T-cell (primary cell): ENCODE measurements at places on chromosomes 12 and 14.

DNA sequence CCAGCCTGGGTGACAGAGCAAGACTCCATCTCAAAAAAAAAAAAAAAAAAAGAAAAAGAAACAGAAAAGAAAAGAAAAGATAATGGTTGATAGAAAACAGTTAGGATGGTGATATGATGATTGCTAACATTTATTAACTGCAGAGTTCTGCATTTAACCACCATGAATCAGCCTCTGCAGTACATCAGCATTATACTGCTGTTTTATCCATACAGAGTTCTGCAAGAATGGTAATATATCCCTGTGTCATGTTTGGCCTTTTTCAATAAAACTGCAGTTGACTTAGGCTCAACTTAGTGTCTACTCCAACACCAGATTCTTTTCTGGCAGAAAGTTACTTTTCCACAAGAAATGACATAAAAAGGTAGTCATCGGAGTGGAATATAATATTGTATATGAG, 62.6 kb downstream of the DUSP6 start:
- DNase-seq: no peak

- no peak for DNase-seq
These were observed 402 bp downstream of the LMNTD1 start for GRCh38 chr12:25552681-25553080.

- no peak for DNase-seq
These were observed 49.3 kb downstream of the AACS start for GRCh38 chr12:125114365-125115141.

DNA sequence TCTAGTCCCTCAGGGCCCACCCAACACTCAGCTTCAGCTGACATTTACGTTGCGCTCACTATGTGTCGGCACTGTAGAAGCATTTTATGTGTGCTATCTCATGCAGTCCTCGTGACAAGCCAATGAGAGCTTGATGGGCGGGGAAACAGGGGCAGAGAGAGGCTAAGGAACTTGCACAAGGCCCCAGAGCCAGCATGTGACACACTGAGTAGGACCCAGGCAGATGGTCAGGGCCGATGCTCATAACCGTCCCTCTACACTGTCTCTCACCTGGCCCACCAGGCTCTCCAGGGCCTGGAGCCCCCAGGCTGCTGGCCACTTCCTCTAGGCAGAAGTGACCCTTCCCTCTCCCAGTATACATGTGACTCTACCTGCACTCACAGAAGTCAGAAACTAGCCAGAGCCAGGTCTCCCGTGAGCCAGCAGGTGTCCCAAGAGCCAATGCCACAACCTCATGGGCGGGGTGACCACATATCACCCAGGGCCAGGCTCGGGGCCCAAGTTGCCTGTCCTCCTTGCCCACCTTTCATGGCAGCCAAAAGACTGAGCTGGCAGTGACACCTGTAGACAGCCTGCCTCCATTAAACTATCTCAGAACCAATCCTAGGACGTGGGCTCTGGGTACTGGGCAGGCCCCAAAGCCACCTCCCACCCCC, 38.3 kb downstream of the TTC7B start:
- no peak for DNase-seq

GRCh38 chr14:97393244-97393643, 596.1 kb downstream of the VRK1 start:
- no peak for DNase-seq

DNA sequence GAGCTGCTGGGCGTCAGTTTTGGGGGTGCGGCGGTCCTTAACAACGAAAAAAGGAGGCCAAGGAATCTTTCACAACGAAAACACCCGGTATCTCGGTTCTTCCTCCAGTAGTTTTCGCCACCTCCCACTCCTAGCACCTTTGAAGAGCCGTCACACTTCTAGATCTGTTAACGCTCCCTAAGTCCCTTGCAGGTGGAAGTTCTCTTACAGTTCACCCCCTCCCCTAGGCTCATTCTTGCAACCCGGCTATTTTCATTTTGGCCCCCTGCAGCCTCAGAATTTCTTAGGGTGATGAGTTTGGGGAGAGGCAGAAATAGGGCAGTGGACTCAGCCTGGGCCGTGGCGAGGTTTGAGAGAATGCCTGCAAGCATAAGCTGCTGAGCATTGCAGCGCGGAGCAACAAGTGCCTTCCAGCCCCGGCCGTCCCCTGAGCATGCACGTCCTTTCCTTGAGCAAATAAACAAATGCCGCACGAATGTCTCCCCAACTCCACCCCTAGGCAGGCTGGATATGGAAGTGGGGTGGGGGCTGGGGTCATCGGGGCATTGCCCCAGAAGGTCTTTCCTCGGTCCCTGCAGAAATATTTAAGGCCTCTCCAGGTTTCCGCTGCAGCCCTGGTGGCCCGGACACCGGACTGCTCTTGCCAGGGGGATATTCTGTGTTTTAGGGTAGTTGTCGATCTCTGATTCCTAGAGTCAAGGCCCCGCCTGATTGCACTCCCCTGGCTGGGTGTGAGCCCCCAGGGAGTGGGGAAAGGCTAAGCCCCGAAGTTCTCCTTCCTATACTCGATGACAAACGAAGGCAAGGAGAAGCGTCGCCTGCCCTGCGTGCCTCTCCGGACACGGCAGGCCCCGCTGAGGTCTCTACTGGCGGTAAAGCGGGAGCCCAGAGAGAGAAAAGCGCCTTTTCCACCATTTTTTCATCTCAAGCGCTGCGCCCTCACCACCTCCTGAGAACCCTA, 1.6 kb downstream of the RFX4 start:
- no peak for DNase-seq

GRCh38 chr12:105523164-105524057, 192.9 kb downstream of the C12orf75 start:
- no peak for DNase-seq

GRCh38 chr14:20587489-20588154, at the start of gene RNASE11:
RNASE11 (minus strand) TSS chr14:20588001.
- no peak for DNase-seq

DNA sequence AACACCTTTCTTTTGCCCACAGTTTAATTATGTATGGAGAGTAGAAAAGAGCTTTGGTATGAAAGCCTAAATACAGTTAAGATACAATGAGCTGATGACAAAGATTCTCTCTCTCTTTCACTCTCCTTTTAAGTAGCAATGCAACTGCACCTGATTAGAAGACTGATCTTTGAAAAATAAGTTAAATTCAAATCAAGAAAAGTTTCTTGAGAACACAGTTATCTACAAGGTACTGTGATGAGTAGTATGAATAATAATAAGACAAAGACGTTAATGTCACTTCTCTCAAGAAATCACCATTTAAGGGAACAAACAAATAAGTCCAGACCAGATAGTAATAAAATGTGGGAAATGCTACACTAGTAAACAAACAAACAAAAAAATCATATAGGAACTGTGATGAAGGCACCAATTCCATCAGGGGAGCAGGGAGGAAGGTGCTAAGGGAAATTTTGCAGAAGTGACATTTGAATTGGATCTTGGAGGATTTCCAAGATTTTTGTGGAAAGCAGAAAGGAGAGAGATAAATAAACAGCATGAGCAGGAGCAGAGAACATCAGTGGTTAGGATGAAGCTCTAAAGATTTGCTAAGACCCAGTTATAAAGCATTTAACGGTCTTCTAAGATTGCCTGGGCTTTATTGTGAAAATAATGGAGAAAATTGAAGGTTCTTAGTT, 65.2 kb upstream of the STK38L start:
- no peak for DNase-seq
